Karpas-422 (cell line): ENCODE measurements at places on chromosomes 12 and 14.

DNA sequence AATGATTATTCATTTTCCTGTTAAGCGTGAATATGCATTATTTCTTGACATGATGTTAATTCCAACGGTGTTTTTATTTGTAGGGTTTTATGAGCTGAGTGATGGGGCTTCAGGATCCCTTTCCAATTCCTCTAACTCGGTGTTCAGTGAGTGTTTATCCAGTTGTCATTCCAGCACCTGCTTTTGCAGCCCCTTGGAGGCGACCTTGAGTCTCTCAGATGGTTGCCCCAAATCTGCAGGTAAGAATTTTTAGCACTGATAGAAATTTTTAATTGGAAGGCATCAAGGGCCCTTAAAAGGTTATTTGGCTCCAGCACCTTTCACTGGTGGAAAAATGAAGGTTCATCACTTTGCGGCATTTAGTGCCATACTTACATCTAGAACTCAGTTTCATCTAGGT, 3.7 kb downstream of the DACT1 start:
- DNase-seq = no peak

GRCh38 chr14:97924922-97925613, 1127.9 kb downstream of the VRK1 start:
- no peak for DNase-seq

GRCh38 chr12:94870511-94870910, 133.0 kb downstream of the NDUFA12 start:
- DNase-seq = no peak

DNA sequence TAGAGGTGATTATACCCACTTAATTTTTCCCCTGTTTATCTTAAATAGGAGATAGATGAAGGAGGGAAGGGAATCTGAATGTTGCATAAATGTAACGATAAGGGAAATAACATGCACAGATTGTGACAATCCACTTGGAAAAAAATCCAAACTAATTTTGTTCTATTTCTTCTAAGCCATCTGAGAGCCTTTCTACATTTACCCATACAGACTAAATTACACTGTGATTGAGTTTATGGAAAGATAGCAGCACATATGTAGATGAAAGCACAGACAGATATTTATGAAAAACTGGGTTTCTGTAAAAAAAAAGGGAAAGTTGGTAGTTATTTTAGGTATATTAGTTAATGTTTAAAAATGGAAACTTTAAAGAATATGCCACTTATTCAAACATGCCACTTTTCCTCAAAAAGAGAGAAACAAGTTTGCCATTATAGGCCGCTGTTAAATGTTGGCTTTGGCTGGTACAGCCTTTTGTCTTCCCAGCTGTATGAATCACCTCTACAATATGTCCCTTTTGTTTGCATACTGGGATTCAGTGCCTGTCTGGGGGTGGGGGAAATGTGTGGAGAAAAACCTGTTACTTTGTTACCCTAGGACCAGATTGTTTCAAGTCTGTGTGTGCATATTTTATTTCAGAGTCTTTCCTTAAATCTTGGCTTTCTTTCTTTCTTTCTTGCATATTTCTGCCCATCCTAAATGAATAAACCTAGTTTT, 470.2 kb upstream of the LMO3 start:
- no peak for DNase-seq
